NCI-H526 (cell line): ENCODE measurements at places on chromosomes 2 and 18.

- DNase-seq, result no peak
These were observed 78.5 kb downstream of the RBM43 start for GRCh38 chr2:151182899-151183809.

GRCh38 chr2:5781679-5782078 lies 89.5 kb downstream of the SOX11 start:
- DNase-seq, result no peak

DNA sequence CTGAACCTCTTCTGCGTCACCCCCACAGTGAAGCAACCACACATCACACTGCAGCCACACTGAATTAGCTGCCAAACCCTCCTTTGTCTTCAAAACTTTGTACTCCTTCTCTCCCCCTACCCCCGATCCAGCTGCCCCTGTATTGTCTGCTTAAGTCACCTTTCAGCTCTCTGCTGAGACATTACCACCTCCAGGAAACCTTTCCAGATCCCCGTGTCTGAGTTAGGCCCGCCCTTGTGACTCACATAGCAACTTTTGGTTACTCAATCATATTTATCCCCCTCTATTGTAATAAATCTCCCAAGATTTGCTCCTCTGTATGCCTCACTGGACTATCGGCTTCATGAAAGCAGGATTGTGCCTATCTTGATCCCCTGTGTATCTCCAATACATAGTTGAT lies 82.8 kb upstream of the CDCA7 start:
- no peak for DNase-seq

GRCh38 chr2:238498691-238499295 lies 72.1 kb downstream of the ASB1 start:
- peak; percentile 8 for DNase-seq

GRCh38 chr18:51275712-51276476 lies 78.4 kb upstream of the MEX3C start:
- DNase-seq, result no peak

GRCh38 chr2:188819792-188820191 lies 154.4 kb upstream of the COL3A1 start:
- DNase-seq, result no peak

GRCh38 chr2:158965107-158965506 lies 3.3 kb upstream of the TANC1 start:
- DNase-seq, result no peak

DNA sequence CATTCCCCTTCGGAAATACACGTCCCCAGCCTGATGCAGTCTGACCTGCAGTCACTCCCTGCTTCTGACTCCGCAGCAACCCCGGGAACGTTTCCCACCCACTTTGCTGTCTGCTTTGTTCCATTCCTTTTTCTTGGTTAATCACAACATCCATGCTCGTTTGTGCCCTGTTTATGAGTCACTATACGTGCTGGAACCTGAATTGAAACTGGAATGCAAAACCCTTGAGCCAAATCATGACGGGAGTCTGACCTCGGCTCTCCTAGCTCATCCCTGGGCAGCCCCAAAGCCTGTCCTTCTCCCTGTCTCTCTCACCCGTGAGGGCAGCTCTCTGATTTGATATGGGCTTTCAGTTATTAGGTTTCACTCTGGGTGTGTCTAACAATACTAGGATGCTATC lies 57.1 kb upstream of the RNF152 start:
- DNase-seq, result no peak

DNA sequence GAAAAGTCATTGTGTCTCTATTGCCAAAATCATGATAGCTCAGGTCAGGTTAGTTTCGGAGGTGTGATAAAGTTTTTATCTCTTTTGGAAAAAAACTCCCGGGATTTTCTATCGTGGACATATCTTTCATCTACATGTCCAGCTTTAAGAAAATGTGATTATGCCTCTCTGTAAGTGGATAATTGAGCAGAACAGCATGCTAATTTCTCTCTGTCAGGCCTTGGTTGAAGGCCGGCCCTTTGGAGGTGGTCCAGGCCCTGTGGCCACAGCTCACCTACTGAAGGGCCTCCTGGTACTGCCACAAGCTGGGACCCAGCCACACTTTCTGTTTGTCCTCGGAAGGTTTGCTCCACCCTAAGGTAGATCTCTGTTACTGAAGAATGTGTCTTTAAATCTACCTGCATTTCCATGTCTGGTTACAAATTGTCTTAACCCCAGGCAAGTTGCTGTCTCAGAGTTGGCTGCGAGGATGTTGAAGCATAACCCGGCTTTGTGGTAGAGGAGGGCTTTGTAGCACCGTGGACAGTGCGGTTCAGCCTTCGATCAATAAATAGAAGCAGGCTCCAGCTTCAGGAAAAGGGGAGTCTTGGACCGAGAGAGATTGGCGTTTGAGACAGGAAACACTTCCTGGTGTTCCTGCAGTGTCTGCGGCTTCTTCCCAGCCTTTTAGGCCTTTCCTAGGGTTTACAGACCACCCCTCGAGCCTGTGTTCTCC lies 25.5 kb downstream of the TCF7L1 start:
- DNase-seq, result no peak

DNA sequence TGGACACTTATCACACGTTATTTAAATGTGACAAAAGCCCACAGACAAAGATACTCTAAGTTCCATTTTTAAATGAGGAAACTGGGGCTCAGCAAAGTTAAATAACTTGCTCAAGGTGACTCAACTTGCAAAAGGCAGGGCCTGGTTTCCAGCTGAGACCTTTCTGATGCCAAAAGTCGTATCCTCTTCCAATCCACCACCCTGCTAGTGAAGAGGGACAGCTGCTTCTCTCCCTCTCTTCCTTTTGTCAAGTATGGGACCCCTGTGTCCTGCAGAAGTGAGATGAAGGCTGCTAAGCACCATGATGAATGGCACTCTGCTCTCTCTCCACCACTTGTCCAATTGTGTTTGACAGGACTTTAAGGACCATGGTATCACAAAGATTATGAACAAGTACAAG lies 140.9 kb downstream of the DYM start:
- DNase-seq, result no peak

DNA sequence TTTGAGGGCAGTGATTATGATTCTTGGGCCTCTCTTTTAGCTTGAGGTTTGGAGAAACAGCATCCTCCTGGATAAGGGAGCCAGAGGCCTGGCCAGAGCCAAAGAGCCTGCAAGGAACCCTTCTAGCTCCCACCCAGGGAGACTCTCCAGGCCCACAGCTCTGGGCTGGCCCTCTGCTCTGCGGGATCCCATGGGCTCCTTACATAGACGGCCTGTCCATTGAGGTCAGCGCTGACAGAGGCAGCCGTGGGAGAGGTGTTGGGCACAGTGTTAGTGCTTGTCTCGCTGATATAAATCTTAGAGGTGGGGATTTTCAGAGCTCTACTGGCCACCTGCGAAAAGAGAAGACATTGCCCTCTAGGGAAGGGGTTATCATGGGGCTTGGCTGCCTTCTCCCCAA lies 67.2 kb downstream of the XDH start:
- no peak for DNase-seq

- DNase-seq, result no peak
These were observed 35.6 kb upstream of the CYP27C1 start for GRCh38 chr2:127255721-127256120.

GRCh38 chr2:234861841-234862735 lies 89.7 kb upstream of the SH3BP4 start:
- DNase-seq, result no peak

GRCh38 chr18:13368080-13368813 lies 149.7 kb downstream of the LDLRAD4 start:
- DNase-seq, result no peak

GRCh38 chr2:36371928-36372391 lies 16.4 kb downstream of the CRIM1 start:
- no peak for DNase-seq

GRCh38 chr2:8925411-8925810 lies 78.1 kb downstream of the MBOAT2 start:
- no peak for DNase-seq

DNA sequence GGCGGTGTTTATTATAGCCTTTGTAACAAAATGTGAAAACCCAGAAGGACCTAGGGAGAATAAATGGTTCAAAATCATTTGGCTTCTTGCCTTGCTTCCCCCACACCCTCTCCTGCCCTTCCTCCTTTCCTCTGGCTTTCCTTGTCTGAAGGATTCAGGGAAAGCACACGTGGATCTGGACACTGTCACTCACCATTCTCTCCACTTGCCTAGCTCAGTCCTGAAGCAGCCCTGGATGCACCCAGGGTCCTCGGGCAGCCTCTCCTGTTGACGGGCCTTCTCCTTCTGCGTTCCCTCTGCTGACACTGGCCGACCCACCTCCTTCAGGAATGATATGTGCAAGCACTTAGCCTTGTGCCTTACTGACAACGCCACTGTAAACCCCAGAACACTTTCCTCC lies 68.4 kb downstream of the FAM210A start:
- DNase-seq, result no peak

GRCh38 chr18:27627927-27628326 lies 442.8 kb upstream of the CHST9 start:
- no peak for DNase-seq

DNA sequence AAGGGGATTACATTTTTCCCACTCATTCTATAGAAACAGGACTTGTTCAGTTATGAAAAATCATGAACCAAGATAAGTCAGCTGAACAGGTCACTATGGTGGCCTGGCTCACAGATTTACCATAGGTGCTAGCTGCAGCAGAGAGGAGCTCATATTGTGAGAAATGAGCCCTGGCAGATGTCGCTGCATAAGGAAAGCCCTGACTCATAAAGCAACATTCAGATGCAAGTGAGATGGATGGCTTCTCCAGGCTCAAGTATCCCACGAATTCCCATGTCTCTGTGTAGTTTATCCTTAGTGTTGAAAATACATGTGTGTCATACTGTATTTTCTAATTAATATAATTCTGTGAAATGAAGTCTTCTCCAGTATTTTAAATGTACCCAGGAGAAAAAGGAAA lies 115.0 kb upstream of the LHCGR start:
- DNase-seq, result no peak

DNA sequence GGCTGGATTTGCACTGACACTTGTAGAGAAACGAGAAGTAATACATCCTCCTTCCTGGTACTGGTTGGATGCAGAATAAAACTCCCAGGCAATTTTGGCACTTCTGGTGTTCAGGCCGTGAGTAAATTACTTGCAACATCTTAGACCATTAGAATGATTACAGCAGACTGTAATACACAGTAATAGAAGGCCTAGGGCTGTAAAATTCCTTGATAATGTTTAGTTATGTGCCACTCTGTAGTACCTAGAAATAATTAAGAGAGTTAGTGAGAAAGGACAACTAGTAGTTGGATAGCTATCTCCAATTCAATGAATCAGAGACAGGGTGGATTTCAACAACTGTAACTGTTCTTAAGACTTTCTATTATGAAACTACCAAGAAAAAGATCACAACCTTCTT lies 356.3 kb upstream of the SETBP1 start:
- DNase-seq, result no peak

DNA sequence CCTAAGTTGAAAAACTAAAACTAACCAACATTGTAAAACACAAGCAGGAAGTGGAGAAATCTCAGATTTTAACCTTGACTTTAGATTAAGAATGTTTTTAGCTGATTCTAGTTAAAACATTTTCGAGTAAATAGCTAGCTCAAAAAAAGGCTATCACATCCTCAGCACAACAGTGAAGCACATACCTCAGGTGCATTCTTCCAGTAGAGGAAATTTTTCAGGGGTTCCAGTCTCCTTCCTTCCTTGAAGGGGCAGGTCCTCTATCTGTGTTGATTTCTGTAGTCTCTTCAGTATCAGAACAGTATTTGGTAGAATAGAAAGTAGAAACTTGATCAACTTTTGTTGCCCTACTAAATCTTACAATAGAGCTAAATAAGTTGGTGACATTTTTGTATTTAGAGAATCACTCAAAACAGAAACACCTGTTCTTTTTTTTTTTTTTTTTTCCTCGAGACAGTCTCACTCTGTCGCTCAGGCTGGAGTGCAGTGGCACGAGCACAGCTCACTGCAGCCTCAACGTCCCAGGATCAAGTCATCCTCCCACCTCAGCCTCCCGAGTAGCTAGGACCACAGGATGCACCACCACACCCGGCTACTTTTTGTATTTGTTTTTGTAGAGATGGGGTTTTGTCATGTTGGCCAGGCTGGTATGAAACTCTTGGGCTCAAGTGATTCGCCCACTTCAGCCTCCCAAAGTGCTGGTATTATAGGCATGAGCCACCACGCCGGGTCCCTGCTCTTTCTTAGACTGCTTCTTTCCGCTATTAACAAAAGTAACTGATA lies 6.9 kb upstream of the GPR155 start:
- no peak for DNase-seq

DNA sequence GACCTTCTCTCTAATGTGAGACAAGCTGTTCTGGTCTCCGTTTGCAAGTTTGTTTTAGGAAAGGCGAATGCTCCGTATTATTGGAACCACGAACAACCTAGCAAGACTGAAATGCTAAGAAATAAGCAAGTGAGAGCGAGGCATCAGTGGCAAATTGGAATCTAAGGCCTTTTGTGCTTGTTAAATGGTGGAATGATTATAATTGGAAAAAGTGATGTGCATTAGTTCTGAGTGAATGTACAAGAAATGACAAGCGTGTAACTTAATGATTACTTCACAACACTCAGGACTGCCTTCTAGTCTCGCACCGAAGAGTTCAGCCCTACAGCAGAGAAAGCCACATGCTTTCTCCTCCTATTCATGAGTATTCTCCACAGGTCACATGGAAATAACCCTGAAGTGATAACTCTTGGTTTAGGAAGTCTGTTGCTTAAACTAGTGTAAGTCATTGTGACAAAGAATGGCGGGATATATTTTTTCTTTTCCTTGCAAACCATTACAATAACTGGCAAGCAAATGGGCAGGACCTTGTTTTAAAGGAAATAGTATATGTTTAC lies 392.2 kb upstream of the FIGN start:
- DNase-seq, result no peak

DNA sequence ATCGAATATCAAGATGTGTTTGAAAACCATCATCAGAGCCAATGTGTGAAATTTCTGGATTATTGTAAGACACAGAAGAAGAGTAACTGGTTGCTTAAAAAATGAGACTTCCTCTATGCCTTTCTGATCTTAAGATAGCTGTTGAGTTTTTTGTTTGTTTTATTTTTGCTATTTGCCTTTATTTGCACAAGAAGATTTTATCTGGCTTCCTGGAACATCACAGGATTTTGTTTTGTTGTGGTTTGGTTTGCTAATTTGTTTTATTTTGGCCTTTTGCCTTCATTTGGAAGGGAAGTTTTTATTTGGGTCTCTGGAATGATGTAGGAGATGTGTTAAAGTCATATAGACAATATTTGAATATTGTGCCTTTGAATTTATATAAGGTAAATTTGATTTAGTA lies 3.9 kb upstream of the CYTIP start:
- DNase-seq, result no peak

- DNase-seq, result no peak
These were observed 142.3 kb downstream of the ABCA12 start for GRCh38 chr2:214995926-214996670.

DNA sequence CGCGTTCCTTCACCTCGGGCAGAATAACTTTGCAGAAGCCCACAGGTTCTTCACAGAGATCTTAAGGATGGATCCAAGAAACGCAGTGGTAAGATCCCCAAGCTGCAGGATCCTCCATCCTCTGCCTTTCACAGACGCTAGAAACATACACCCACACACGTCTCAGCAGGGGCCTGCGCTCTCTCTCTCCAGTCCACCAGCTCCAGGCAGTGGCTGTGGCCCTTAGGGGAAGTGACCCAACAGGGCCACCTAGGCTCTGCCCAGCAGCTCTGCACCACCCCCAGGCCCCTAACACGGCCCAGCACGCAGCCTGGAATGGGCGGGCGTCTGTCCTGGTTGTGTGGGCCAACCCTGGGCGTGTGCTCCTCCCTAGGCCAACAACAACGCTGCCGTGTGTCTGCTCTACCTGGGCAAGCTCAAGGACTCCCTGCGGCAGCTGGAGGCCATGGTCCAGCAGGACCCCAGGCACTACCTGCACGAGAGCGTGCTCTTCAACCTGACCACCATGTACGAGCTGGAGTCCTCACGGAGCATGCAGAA lies 40.4 kb downstream of the ADI1 start:
- DNase-seq, result no peak
